ENCODE measurements at places on chromosomes 7 and 10.

DNA sequence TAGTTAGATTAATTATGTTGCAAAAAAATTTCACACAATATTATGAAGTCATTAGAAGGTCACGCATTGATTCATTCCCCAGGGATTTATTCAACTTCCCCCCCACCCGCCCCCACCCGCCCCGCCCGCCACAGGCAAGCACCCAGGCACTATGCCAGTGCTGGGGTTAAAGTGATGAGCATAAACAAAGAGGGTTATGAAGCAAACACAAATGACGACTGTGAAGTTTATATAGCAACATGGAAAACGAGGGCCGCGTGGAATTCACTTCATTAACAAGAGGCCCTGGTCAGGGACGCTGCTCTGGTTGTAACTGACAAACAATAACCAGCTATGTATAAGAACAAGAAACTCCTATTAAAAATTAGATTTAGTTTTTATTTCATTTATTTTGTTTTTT is 656.5 kb upstream of the COBL start:
- no peaks in the 10 kb centered on the region for H3K36me3 ChIP-seq
- H3K4me3 ChIP-seq: no peak overlapping the region
- H3K27ac ChIP-seq: no peak overlapping the region
- DNase-seq: no peak
- H3K27me3 ChIP-seq: no peaks in the 10 kb centered on the region

GRCh38 chr7:67990003-67990402 is 993.4 kb downstream of the TYW1 start:
- no peak for DNase-seq
- no peaks in the 10 kb centered on the region for H3K36me3 ChIP-seq
- H3K4me1 ChIP-seq: no peaks in the 10 kb centered on the region
- no peak overlapping the region for H3K27ac ChIP-seq

- H3K36me3 ChIP-seq: no peaks in the 10 kb centered on the region
- no peaks in the 10 kb centered on the region for H3K4me1 ChIP-seq
- H3K27me3 ChIP-seq: no peaks in the 10 kb centered on the region
- H3K27ac ChIP-seq: no peak overlapping the region
- no peak for DNase-seq
These were observed 128.5 kb upstream of the TNS3 start for GRCh38 chr7:47710201-47710935.

GRCh38 chr7:155471718-155472117 is 13.8 kb downstream of the EN2 start:
- H3K4me3 ChIP-seq: peak overlapping the region; percentile 38
- no peak overlapping the region for H3K27ac ChIP-seq
- peaks cover 3% of the 10 kb centered on the region for H3K4me1 ChIP-seq
- H3K36me3 ChIP-seq: no peaks in the 10 kb centered on the region
- H3K27me3 ChIP-seq: peaks cover 75% of the 10 kb centered on the region

- H3K27ac ChIP-seq: no peak overlapping the region
- no peaks in the 10 kb centered on the region for H3K27me3 ChIP-seq
- H3K4me3 ChIP-seq: no peak overlapping the region
- peaks cover 93% of the 10 kb centered on the region for H3K36me3 ChIP-seq
These were observed 12.3 kb downstream of the CAMK2G start for GRCh38 chr10:73862011-73862410.

DNA sequence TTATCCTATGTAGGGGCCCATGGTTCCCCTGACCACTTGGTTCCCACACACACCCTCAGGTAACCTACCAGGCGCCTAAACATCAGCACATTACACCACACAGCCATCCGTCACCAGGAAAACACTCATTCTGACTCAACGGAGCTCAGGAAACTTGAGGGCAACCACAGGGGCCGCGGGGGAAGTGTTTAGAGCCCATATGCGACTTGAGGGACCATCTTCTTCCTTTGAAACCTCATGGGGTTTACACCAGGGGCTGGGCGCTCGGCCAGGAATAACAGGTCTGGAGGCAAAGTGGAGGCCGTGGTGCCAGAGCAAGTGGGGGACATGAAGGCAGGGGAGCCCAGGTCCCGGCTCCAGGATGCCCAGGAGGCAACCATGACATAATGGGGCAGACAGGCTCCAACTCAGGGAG is 1.5 kb downstream of the STX1A start:
- peaks cover 58% of the 10 kb centered on the region for H3K4me1 ChIP-seq
- peak overlapping the region; percentile 95 for H3K4me3 ChIP-seq
- DNase-seq: peak; percentile 95
- H3K27me3 ChIP-seq: no peaks in the 10 kb centered on the region

GRCh38 chr10:76984559-76985443 is 652.8 kb downstream of the KCNMA1 start:
- H3K27me3 ChIP-seq: no peaks in the 10 kb centered on the region
- H3K27ac ChIP-seq: no peak overlapping the region
- H3K4me1 ChIP-seq: peaks cover 18% of the 10 kb centered on the region
- DNase-seq: peak; percentile 100
- H3K36me3 ChIP-seq: no peaks in the 10 kb centered on the region

- peak; percentile 38 for DNase-seq
- H3K27me3 ChIP-seq: no peaks in the 10 kb centered on the region
- H3K36me3 ChIP-seq: no peaks in the 10 kb centered on the region
- no peak overlapping the region for H3K4me3 ChIP-seq
- H3K4me1 ChIP-seq: peaks cover 64% of the 10 kb centered on the region
These were observed 58.0 kb upstream of the IL6 start for GRCh38 chr7:22668971-22669401.

GRCh38 chr7:19026888-19027287 is 90.5 kb downstream of the TWIST1 start:
- peaks cover 12% of the 10 kb centered on the region for H3K4me1 ChIP-seq
- H3K36me3 ChIP-seq: no peaks in the 10 kb centered on the region
- no peaks in the 10 kb centered on the region for H3K27me3 ChIP-seq
- peak; percentile 23 for DNase-seq
- no peak overlapping the region for H3K4me3 ChIP-seq

DNA sequence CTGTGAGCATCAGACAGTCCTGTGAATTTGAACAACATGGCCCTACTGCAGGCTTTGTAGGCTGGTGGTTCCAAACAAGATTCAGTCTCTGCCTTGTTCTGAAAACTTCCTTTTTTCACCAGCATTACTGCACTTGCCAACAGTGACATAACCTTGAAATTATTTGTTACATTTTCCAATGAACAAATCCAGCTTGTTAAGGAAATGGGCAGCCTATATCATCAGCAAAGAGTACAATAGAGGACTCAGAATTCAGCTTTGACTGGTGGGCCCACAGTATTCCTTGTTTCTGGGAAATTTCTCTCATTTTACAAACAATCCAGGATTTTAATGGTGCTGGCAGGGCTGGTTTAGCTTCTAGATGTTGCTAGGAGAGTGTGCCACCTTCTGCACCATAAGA is 703.7 kb upstream of the FZD8 start:
- H3K27me3 ChIP-seq: no peaks in the 10 kb centered on the region
- no peak overlapping the region for H3K4me3 ChIP-seq
- peaks cover 28% of the 10 kb centered on the region for H3K4me1 ChIP-seq
- H3K36me3 ChIP-seq: no peaks in the 10 kb centered on the region

- no peak overlapping the region for H3K4me3 ChIP-seq
- no peaks in the 10 kb centered on the region for H3K27me3 ChIP-seq
- H3K4me1 ChIP-seq: peaks cover 28% of the 10 kb centered on the region
- no peak overlapping the region for H3K27ac ChIP-seq
These were observed 341.4 kb upstream of the PODXL start for GRCh38 chr7:131897790-131898165.

GRCh38 chr7:11951909-11952308 is 119.9 kb upstream of the THSD7A start:
- no peak for DNase-seq
- no peaks in the 10 kb centered on the region for H3K27me3 ChIP-seq

DNA sequence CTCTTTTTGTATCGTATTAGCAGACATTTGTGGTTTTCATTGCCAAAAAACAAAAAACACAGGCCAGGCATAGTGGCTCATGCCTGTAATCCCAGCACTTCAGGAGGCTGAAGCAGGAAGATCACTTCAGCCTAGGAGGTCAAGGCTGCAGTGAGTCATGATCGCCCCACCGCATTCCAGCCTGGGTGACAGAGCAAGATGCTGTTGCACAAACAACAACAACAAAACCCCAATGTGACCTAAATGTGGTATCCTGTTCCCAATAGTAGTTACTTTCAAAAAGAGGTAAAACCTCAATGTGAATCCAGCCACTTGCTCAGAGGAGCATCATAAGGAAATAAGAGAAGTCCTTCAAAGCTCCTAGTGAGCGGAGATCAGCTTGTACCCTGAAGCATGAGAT is 45.8 kb upstream of the SKAP2 start:
- peak overlapping the region; percentile 1 for H3K27ac ChIP-seq
- H3K4me1 ChIP-seq: peaks cover 15% of the 10 kb centered on the region
- no peak overlapping the region for H3K4me3 ChIP-seq
- H3K27me3 ChIP-seq: no peaks in the 10 kb centered on the region

DNA sequence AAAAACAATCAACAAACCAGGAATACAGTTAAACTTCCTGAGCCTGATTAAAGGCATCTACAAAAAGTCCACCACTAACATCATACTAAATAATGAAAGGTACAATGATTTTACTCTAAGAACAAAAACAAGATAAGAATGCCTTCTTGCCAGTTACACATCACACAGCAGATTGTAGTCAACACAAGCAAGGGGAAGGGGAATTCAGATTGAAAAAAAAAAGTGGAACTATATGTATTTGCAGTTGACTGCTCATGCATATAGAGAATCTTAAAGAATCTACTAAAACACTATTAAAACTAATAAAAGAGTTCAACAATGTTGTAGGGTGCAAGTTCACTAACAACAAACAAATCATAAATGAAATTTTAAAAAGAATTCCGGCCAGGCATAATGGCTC is 28.5 kb downstream of the ZNF33B start:
- peaks cover 33% of the 10 kb centered on the region for H3K36me3 ChIP-seq
- H3K4me3 ChIP-seq: no peak overlapping the region
- H3K4me1 ChIP-seq: no peaks in the 10 kb centered on the region
- DNase-seq: no peak

GRCh38 chr7:156466955-156467625 is 173.5 kb upstream of the RNF32 start:
- H3K27me3 ChIP-seq: peaks cover 48% of the 10 kb centered on the region
- H3K36me3 ChIP-seq: no peaks in the 10 kb centered on the region
- peak overlapping the region; percentile 52 for H3K4me3 ChIP-seq

- H3K27me3 ChIP-seq: no peaks in the 10 kb centered on the region
- no peak overlapping the region for H3K4me3 ChIP-seq
- H3K4me1 ChIP-seq: no peaks in the 10 kb centered on the region
- no peak overlapping the region for H3K27ac ChIP-seq
- H3K36me3 ChIP-seq: no peaks in the 10 kb centered on the region
- DNase-seq: no peak
These were observed 139.6 kb downstream of the LYZL1 start for GRCh38 chr10:29428486-29428885.

GRCh38 chr10:119501690-119502089 is 40.8 kb downstream of the RGS10 start:
- no peaks in the 10 kb centered on the region for H3K36me3 ChIP-seq
- no peak overlapping the region for H3K4me3 ChIP-seq
- no peak for DNase-seq
- no peaks in the 10 kb centered on the region for H3K27me3 ChIP-seq
- no peaks in the 10 kb centered on the region for H3K4me1 ChIP-seq

DNA sequence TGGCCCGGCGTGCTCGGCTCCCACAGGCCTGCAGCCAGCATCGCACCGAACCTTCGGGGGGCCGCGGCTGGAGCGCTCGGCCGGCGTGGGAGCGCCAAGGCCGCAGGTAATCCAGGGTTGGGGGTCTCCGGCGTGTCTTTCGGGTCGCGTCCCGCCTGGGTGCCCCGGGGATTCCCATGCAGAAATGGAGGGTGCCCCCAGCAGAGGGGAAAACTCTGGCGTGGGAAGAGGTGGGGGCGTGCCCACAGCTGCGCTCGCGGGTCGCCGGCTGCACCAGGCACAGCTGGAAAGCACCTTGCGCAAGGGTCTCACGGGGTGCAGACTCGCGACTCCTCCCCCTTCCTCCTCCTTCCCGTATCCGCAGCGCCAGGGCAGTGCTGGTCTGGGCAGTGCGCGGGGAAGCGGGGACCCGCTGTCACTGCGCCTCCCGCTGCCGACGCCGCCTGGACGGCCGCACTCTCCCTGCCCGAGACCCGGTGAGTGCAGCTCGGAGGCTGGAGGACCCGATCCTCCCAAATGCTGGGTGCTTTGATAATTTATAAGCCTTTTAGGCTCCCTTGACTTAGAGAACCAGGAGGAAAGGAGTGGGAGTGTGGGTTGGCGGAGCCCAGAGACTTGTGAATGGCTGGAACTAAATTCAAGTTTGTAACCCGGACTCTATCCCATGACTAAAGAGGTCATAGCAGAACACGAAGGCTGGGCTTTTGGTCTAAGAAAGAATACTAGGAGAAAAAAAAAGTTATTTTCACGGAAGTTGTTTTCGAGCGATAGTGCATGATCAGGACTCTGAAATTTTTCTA is 489 bp downstream of the MAP3K8 start:
- H3K4me1 ChIP-seq: peaks cover 41% of the 10 kb centered on the region
- peak overlapping the region; percentile 98 for H3K4me3 ChIP-seq
- DNase-seq: peak; percentile 42
- peaks cover 5% of the 10 kb centered on the region for H3K36me3 ChIP-seq
- H3K27ac ChIP-seq: peak overlapping the region; percentile 86
- H3K27me3 ChIP-seq: no peaks in the 10 kb centered on the region

DNA sequence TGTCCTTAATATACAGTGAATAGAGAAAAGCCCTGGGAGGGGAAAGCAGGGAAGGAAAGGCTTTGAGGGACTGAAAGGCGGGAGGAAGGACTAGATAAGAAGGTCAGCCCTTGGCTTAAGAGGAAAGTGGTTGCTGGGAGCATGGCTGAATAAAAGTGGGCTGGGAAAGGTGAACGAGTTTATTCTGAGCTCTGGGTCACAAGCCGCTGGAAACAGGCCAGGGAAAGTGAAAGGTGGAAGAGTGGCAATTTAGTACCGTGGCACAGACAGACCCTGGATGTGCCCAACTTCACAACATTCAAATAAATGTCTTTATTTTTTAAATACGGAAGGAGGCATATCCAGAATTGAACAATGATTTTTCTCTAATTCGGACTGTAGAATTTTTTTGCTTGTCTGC is 39.7 kb downstream of the TAC1 start:
- DNase-seq: no peak
- H3K4me3 ChIP-seq: no peak overlapping the region
- H3K4me1 ChIP-seq: 0 out of 2 replicates have a peak, but pooled peaks cover 4% of the 10 kb centered on the region
- H3K27ac ChIP-seq: no peak overlapping the region
- no peaks in the 10 kb centered on the region for H3K36me3 ChIP-seq

DNA sequence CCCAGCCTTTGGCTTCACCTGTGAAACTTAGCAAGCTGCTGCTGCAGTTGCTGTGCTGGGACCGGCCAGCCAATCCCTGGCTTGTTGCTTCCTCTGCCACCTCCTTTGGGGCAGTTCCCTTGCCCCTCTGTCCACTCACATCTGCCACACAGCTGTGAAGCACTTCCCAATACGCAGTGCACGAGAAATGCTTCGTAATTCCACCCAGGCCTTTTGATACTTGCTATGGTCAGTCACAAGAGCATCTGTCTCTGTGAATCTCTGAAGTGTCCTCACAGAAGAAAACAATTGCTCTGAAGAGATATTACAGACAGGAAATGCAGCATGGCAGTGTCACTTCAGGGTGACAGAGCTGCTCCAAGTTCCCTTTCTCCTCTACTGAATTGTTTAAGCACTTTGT is 208.5 kb downstream of the PTEN start:
- H3K27me3 ChIP-seq: no peaks in the 10 kb centered on the region
- no peak overlapping the region for H3K4me3 ChIP-seq
- H3K36me3 ChIP-seq: no peaks in the 10 kb centered on the region
- no peak overlapping the region for H3K27ac ChIP-seq
- DNase-seq: no peak
